ENCODE measurements at places on chromosomes 1 and 21. TPM values are rescaled to one million over a fixed set of nuclear protein-coding genes. Genes with fewer than 3 reads are reported as not detected.

Gene LCE2D
- not detected for total RNA-seq

Gene CACNA1S
- total RNA-seq, result 0.08 TPM

Gene NECAP2
- total RNA-seq, result 192 TPM

Gene FCRL5
- not detected for total RNA-seq

Gene TMEM61
- total RNA-seq, result not detected

Gene CD52
- total RNA-seq, result 21.8 TPM

Gene DISP3
- total RNA-seq, result 1.6 TPM

Gene AKR7A3
- 1.1 TPM for total RNA-seq

Gene MTHFR
- total RNA-seq, result 27.2 TPM

Gene H6PD
- 18.6 TPM for total RNA-seq

Gene MYBPH
- not detected for total RNA-seq

Gene TMEM269
- total RNA-seq, result 0.38 TPM

Gene PLA2G2F
- total RNA-seq, result not detected

Gene RGS13
- not detected for total RNA-seq

Gene DRAM2
- 79.8 TPM for total RNA-seq

Gene IVL
- not detected for total RNA-seq
